Activated T-helper 1 cell treated with anti-CD3 and anti-CD28 coated beads, Interleukin-2, amount 50 U/mL, for 16 hours (primary cell): ENCODE measurements at places on chromosomes 12 and 14.

DNA sequence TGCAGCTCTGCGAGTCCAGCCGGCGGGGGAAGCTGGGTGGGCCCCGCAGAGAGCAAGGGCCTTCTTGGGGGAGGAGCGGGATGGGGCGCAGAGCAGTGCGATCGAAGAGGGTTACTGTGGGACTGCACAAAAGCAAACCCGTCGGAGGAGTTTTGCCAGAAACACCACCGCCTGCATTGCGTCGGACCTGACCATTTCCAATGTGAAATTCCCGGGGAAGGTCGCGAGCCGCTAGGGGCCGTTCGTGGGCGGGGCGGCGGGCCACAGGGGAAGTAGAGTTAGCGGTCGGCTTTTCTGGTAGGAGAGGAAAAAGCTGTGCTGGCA, 333 bp upstream of the KCNA1 start:
- DNase-seq = no peak

DNA sequence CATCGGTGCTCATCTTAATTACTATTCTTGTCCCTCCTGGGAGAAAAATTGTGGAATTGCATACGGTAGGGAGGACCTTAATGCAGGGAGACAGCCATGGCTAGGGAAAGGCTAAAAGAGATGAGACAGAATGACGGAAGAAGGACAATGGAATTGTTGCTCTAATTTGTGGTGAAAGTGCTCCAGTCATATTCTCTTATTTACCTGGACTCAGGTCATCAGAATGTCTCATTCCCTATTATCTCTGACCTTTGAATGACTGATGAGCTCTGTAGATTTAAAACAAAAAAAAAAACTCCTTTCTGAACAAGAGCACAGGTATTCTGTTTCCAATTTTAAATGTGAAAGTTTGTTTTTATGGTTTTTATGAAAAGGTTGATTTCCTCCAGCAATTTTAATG, 8.6 kb upstream of the EPS8 start:
- DNase-seq = no peak

- DNase-seq = no peak
Measured at GRCh38 chr12:130506844-130507243, 169.2 kb downstream of the PIWIL1 start.

DNA sequence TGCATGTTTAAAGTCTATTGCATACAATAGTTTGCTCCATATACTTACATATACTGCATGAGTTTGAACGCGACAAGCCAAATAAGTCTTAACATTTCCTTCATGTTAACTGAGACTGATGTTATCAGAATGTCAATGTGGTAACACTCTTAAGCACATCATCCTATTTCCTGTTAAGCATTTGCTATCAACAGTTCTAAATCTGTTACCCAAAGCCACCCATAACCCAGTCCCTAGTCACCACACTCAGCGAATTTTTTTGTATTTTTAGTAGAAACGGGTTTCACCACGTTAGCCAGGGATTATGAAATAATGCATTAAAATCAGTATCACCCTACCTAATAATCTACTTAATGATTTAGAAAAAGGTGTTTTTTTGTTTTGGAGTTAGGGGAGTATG, 39.4 kb downstream of the HNRNPC start:
- no peak for DNase-seq

- no peak for DNase-seq
Measured at GRCh38 chr14:39138440-39138839, 24.3 kb downstream of the GEMIN2 start.

DNA sequence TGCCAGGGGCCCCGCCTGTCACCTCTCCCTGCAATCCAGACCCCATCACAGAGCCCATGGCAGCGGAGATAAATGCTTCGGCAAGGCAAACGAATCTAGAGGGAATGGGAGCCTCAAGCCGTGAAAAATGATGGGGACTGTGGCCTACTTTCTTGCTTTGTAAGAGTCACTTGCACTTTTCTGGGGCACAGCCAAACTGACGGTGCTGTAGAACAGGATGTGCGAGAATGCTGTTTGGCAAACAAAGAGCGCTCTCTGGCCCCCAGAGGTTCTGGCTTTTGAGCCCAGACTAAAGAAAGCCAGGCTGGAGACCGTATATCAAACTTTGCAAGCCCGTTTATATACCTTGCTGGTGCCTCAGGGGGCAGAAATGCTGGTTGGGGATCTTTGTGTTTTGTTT, 108.7 kb downstream of the CACNA1C start:
- no peak for DNase-seq

DNA sequence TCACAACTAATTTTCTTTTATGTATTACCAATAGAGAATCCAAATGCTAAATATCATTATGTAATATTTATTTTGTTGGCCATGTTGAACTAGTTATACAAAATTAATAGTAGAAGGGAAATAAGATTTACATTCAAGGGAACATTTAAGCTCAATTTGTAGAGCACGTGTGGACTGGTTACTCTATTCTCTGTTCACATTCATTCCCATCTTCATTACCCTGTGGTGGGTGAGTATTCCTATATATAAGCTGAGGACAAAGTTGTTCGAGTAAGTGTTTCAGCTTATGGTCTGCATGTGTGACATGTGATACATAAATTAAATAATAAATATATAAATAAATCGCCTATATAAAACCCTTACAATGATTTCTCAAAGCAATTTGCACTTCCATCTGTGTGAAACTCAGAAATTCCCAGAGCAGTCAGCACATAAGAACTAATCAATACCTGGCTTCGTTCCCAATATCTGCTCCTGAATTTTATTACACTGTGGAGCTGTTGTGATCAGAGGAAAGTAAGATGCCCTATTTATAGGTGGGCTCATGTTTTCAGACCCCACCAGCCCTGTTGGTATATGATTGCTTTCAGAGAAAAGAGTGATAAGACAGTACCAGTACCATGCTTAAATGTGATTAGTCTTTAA, 308.2 kb upstream of the DCN start:
- no peak for DNase-seq

GRCh38 chr12:122793685-122794106, 19.3 kb downstream of the CCDC62 start:
- DNase-seq = no peak
